ENCODE measurements at places on chromosomes 5 and 9.

GRCh38 chr5:24215114-24215513 lies 429.7 kb downstream of the CDH10 start:
- no peak for DNase-seq

- DNase-seq: no peak
Observed at GRCh38 chr5:150468206-150468605, 18.7 kb upstream of the RPS14 start.

- DNase-seq: no peak
Observed at GRCh38 chr5:107948377-107948776, 277.6 kb upstream of the EFNA5 start.

DNA sequence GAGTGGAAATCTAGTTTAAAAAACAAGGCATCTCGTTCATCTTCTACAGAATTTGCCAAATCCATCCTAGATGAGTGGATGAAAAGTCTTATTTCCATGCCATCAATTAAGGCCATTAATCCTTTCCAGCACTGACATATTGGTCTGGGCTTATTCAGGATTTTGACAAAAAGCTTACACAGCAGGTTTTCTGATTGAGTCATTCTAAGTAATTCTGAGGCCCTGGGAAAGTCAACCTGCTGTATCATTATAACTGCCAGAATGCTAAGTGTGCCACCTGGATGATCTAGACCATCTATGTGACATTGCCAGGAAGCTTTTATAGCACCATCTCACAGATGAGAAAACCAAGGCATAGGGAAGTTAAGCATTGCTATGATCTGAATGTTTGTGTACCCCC lies 132.1 kb upstream of the MAP3K1 start:
- no peak for DNase-seq

- no peak for DNase-seq
Observed at GRCh38 chr5:151683986-151684588, 2.6 kb downstream of the SPARC start.

DNA sequence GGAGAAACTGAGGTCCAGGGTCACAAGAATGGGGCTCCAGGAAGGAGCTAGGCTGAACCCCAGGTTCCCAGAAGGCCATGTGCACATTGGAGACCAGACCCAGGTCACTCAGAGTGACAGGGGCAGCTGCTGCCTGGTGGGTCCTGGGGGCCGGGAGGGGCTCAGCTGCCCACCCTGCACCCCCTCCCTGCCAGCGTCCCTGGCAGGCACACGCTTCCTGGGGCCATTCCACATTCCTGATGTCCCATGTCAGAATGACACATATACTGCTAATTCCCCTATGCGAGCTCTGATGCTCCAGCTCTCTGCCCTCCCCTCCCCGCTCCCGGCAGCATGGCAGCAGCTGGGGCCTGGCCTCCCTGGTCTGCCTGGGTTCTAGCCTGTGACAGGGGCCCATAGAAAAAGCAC lies 14.0 kb downstream of the FGFR4 start:
- no peak for DNase-seq

GRCh38 chr9:137172901-137173795 lies 1.3 kb upstream of the TMEM210 start:
- no peak for DNase-seq

DNA sequence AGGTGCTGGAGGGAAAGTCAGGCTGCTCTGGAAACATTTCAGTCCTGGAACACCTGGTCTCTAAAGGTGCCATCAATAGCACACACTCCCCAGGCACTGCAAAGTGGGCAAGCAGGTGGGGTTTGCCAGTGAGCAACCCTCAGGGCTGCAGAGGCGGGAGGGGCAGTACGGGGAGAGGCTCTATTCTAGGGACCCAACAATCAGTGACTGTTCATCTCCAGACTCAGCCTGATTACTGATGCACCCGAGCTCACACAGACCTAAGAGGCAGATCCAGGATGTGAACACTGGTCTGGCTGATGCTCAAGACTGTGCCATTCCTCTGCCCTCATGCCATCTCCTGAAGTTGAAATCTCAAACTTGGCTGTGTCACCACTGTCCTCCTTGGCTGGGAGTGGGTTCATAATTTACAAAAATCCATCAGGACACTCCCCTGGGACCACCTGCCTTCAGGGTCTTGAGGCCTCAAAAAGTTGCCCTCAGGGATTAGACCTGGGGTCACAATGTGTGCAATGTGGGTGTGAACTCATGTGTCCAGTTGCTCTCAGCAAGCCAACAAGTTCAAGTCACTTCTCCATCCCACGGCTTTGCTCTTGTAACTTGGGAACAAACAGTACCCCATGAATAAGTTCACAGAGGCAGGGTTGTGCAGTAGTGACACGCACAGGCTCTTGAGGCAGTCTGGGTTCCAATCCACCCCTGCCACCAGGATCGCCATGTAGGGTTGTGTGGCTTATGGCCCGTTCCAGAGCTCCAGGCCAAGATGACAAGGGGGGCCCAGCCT lies 19.9 kb upstream of the KCNMB1 start:
- no peak for DNase-seq

- DNase-seq: no peak
Observed at GRCh38 chr5:170508036-170508435, 4.2 kb downstream of the KCNIP1 start.
